EH (cell line): ENCODE measurements at places on chromosomes 6 and 20.
A peak's percentile ranks its signal among the peaks of the same experiment; 100 is the strongest.

DNA sequence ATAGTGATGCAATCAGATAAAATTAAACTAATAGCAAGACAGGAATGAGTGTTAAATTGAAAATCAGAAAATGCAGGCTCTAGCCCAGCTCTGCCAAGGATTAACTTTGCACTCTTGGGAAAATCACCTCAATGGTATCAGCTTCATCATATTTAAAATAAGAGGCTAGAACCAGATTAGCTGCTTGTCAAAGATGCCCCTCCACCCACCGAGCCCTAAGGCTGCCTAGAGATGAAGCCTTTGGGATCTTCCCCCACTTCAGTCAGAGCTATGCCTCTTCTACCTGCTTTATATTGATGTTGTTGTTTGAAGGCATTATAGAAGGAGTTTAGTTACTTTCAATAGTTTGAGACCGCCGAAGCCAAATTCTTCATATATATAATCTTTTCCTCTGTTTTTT lies 47.4 kb downstream of the HDDC2 start:
- DNase-seq: no peak

DNA sequence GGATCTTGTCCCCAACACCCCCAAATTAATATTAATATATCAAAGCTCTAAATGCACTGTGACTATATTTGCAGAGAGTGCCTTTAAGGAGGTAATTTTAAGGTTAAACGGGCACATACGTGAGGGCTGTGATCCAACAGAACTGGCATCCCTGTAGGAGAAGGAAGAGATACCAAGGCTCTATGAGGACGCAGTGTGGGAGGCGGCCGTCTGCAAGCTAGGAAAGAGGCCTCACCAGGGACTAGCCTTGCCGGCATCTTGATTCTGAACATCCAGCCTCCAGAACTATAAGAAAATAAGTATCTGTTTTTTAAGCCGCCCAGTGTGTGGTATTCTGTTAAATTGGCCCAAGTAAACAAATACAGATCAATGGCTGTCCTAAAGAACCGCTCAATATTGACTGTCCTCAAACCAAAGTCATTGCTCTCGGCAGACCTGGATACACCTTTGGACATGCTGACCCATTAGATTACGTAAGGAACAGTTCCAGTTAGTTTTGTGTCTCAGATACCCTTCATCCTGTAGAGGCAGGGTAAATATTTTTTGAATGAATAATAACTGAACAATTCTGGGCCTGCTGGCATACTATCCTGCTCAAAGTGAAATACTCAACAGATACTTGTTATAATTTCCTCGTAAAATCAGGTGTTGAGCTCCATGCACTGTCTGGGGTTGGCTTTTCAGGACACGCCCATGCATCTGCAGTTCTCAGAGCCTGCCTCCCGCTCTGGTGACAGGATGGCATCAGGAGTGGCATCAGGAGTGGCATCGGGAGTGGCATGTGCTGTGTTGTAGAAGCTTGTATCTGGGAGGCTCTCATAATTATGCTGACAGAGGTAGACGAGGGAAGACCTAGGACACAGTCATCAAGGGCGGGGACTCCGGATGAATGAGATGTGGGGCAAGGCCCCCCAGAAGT lies 6.3 kb downstream of the PRR18 start:
- DNase-seq: no peak

DNA sequence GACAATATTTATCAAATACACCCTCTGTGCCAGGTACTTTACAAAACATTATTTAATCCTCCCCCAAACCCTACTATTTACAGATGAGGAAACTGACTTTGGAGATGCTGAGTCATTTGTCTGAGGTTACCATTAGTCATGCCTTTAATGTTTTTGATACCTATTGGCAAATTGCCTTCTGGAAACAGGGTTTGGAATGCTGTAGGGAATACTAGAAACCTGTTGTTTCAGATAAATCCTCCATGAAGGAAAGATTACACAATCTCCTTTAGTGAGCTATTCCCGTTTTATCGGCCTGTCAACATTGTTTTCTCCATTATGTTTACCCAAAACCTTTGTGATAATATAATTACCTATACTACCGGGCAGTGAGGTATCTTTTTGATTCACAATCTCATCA lies 93.6 kb upstream of the ADGRF1 start:
- DNase-seq: peak; percentile 80

GRCh38 chr6:118710616-118711015 lies 59.2 kb upstream of the CEP85L start:
- DNase-seq: no peak

GRCh38 chr6:105445481-105445880 lies 42.6 kb upstream of the PREP start:
- no peak for DNase-seq

DNA sequence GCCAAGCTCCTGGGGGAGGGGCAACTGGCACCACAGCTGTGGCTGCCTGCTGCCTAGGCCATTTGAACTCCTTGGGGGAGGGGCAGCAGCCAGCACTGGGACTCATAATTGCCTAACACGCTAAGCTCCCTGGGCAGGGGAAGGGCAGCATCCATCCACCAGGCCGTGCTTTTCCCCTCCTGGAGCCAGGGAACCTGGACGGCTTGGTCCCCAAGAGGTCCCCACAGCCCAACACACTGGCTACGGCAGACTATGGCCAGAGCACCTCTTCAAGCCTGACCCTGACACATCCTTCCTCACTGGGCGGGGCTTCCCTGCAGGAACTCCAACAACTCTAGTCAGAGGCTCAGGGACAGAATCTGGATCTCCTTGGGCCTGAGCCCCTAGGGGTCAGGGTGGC lies 269.4 kb downstream of the RNF144B start:
- no peak for DNase-seq

GRCh38 chr6:126880964-126881363 lies 237.5 kb upstream of the RSPO3 start:
- no peak for DNase-seq

GRCh38 chr6:145485288-145485687 lies 250.0 kb downstream of the EPM2A start:
- DNase-seq: no peak

- no peak for DNase-seq
Measured at GRCh38 chr20:45872626-45873025, 8.4 kb upstream of the ZSWIM1 start.

GRCh38 chr6:39791850-39792539 lies at the start of gene DAAM2:
DAAM2 (plus strand) TSS chr6:39792376; CDS start chr6:39856303, 63,927 bp downstream.
- peak; percentile 68 for DNase-seq

GRCh38 chr6:130206479-130206878 lies 16.3 kb downstream of the SAMD3 start:
- DNase-seq: no peak

DNA sequence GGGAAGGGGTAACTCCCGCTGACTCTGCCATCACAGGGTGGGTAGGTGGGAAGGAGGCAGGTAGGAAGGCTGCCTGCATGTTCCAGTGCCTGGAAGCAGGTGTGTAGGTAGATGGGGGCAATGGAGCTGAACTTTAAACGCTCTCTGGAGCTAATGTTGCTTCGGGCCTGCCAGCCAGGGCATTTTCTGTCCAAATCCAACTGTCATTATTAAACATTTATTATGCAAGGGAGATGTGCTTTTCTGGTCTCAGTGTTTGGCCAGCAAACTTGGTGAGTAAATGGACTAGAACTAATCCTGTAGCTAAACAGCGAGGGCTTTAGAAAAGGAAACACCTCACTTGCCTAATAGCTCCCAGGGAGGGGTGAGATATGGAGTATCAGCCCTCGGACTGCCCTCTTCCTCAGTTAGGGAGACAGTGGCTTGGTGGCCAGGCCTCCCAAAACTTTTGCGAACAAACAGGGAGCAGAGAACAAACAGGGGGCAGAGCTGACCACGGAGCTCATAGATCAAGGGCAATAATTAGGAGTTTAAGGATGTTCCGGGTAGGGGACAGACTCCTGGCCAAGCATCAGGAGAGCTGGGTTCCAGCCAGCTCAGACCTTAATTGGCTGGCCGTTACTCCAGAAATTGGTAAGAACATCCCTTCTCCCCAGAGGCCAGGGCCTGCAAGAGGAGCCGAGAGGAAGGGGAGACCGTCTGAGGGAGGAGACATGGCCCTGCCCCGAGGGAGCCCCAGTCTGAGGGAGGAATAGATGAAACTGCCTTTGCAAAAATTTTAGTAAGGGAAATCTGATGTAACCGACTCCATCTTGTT lies 131.1 kb downstream of the VEGFA start:
- DNase-seq: no peak

DNA sequence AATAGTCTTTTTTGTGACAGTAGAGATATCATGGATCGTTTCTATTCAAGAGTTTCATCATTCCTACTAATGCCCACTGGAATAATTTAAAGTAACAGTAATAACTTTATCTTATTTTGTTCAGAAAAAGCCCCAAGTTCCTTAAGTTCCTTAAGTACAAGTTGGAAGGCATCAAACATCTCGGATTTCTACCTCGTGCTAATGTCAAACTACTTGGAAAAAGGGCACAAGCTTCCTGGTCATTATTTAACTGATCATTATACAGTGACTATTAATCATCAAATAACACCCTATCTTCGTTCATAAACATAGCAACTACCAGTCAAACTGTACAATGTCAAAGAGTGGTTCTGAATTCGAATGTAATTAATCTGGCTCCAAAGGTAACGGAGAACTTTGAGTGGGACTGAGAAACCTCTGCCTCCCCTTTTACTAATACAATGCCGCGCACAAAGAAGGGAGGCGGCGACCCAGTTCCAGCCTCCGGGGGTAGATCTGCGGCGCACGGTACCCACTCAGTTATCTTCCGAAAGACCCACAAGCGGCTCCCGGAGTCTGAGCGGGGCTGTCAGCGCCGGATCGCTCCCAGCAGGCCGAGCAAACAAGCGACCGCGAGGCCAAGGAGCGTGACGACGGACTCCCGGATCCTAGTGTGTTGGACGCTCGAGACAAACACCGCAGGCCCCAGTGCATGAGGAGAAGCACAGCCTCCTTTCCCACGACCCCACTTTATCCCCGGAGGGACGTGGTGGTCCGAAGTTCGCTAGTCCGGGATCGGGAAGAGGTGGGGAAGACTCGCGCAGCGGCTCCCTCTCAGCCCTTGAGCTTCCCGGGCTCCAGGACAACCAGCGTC lies 716 bp downstream of the SHPRH start:
- peak; percentile 60 for DNase-seq

DNA sequence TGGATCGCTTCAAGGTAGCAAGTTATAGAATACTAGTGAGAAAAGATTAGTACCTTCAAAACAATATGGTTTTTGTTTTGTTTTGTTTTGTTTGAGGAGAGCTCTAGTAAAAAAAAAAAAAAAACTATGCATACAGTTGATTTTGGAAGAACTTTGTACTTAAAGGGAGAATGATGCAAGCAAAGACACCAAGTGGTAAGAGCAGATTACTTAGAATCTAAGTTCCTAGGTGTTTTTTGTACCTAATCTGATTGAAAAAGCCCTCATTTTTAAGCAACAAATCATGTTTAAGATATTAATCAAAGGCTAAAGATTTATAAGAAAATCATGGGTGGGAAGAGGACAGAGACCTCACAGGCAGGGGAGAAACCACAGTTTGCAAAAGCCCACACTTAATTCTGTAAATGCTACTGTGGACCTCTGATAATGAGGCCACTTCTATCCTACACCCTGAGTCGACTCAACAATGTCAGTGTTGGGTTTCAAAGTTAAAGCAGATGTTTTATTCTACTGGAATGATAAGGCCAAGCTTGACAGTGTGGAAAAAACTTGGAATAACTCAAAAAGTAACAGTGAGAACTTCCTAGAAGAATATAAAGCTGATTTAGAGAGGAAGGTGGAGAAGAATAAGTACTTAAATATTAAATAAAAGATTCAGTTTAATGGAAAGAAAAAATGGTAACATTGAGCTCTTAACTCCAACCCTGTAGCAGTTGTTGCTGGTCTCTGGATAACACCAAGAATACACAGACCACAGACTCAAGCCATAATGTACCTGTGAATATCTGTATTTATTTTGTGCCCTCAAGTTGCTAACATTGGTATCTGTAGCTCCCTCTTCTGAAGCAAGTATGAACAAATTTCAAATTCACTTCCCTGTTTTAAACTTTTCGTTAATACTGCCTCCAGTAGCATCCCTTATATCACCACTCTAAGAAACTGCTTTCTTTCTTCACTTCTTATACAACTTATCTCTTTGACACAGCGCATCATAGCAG lies 1047.8 kb downstream of the EPHA7 start:
- DNase-seq: no peak

- peak; percentile 19 for DNase-seq
Measured at GRCh38 chr6:43887340-43887858, 117.4 kb downstream of the VEGFA start.

GRCh38 chr20:23456409-23456808 lies 3.7 kb upstream of the CST11 start:
- no peak for DNase-seq

GRCh38 chr20:61958773-61959700 lies 106.6 kb downstream of the TAF4 start:
- DNase-seq: peak; percentile 14

GRCh38 chr6:56949925-56950495 lies 4.9 kb upstream of the BEND6 start:
- DNase-seq: peak; percentile 44

DNA sequence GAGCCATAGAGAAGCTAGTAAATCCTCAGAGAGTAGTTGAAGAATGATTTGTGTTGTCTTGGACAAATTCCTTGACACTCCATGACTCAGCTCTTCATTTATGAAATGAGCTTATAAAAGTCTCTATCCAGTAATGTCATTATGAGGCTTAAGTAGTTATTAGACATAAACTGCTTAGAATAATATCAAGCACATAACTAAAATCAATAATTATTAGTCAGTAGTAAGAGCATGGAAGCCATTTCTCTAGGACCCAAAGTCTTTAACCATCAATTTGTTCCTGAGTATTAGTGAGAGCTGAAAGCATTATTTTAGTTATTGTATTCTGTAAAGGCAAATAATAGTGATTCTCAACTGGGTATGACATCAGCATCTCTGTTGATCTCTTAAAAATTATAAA lies 1140.2 kb downstream of the HACE1 start:
- no peak for DNase-seq

- no peak for DNase-seq
Measured at GRCh38 chr20:35328689-35329088, 36.5 kb upstream of the FAM83C start.

- DNase-seq: peak; percentile 2
Measured at GRCh38 chr6:113782636-113783035, 74.5 kb upstream of the MARCKS start.

GRCh38 chr6:125524356-125524755 lies 222.6 kb upstream of the HDDC2 start:
- DNase-seq: no peak

- DNase-seq: peak; percentile 45
Measured at GRCh38 chr6:141598487-141598886, 534.2 kb upstream of the GJE1 start.

DNA sequence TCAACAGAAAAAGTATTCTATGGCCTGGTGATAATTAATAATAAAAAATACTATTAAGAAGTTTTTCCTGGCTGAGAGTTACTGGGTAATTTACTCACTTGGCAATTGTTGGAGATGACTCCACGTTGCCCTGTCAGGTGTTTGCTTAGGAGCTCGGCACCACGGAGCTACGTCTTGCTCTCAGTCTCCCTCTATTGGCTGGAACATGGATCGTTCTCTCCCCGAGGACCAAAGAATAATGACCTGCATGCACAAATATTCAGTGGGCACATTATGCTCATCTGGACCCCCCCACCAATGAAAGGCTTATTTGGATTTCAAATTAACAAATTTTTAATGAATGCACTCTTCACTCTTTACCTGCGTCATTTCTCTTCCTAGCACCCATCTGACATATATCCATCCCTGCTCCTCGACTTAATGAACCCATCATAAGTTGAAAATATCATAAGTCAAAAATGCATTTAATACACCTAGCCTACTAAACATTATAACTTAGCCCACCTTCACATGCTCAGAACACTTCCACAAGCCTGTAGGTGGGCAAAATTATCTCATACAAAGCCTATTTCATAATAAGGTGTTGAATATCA lies 71.0 kb upstream of the CD83 start:
- DNase-seq: peak; percentile 55

- peak; percentile 22 for DNase-seq
Measured at GRCh38 chr6:138278326-138278725, 60.0 kb upstream of the PBOV1 start.

GRCh38 chr6:153435787-153436186 lies 304.7 kb upstream of the RGS17 start:
- no peak for DNase-seq
